ENCODE measurements at places on chromosomes 7 and 10.

- DNase-seq: no peak
Measured at GRCh38 chr10:26931223-26931622, 70.5 kb upstream of the ABI1 start.

- no peak for DNase-seq
Measured at GRCh38 chr7:85104432-85105205, 82.2 kb downstream of the SEMA3D start.

DNA sequence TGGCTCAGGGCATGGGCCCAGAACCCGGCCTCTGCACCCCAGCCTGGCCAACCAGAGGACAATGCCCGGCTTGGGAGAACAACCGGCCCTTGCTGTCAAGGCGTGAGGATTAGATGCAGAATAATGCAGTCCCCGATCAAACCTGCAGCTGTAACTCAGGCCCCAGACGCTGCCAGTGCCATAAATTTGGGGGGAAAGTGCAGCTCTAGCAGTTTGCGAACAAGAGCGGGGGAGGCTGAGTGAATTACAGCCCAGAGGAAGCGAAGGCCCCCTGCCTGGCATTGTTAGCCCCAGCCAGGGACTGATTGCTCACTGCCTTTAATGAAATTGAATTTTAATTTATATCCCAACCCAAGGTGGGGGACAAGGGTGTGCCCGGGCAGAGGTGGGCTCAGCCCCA is 38.0 kb upstream of the GNA12 start:
- no peak for DNase-seq

GRCh38 chr7:151716323-151716722 is 160.6 kb downstream of the PRKAG2 start:
- no peak for DNase-seq

- no peak for DNase-seq
Measured at GRCh38 chr10:29026065-29026797, 262.6 kb upstream of the LYZL1 start.

DNA sequence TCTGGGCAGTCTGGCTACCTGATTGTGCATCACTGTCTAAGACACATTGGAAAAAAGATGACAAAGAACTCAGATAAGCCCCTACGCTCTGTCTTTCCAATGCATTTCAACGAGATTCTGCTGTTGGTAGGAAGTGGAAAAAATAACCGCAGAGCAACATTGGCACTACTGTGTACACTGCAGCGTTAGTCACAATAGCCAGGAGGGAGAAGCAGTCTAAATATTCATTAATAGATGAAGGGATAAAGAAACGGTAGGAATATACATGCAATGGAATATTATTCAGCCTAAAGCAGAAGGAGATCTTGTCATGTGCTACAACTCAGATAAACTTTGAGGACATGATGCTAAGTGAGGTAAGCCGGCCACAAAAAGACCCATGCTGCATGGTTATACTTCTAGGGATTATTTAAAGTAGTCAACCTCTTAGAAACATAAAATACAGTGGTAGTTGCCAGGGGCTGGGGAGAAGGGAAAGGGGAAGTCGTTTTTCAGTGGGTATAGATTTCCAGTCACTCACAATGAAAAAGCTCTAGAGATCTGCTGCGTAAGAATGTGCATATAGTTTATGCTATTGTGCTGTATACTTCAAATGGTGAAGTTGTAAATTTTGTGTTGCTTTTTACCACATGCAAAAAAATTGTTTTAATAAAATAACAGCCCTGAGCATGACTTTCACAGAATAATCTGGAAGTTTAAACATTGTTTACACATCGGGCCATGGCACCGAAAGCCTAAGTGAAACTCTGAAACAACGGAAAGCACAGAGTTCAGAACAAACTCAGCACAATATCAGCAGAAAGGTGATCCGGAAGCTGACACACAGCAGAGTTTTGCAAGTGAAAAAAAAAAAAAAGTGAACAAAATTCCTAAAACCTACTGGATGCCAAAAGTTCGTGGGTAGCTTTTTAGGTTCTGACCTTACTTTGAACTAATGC is 40.1 kb downstream of the ELMO1 start:
- DNase-seq: no peak

- DNase-seq: no peak
Measured at GRCh38 chr10:97585439-97585811, 1.2 kb downstream of the HOGA1 start.

- DNase-seq: no peak
Measured at GRCh38 chr7:92715963-92716362, 120.4 kb downstream of the CDK6 start.

GRCh38 chr10:132326925-132327324 is 5.1 kb upstream of the LRRC27 start:
- DNase-seq: no peak

DNA sequence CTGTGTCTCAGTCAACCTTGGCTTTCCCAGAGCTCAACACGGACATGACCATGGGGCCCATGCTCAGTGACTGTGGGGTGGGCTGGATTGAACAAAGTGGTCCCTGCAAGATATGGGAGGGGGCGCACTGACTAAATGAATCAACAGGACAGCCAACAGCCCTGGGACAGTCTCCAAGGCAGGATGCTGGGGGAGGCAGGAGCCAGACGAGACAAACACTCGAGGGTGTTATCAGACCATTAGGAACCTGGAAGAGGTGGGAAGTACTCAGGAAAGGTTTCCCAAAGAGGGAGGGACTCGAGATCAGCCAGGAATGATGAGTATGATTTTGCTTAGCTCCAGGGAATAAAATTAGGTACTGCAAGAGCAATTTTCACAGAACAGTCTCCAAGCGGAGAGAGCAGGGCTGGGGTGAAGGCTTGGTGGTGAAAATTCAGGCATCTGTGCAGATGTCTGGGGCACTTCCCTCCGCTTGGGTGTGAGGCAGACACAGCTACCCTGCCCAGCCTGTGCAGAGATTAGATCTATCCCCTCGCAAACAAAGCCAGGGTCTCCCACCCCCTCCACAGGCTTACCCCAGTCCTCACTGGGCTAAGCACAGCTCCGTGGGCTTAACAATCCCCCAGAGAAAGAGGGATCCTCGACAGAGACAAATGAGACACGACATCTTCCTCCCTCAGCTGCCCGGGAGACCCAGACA is 261.1 kb upstream of the ZMIZ1 start:
- no peak for DNase-seq

- no peak for DNase-seq
Measured at GRCh38 chr7:43077732-43078391, 34.6 kb upstream of the HECW1 start.

All from stimulated activated CD8-positive, alpha-beta memory T cell treated with anti-CD3 and anti-CD28 coated beads, Interleukin-2, amount 100 ng/mL, for 1 hour (primary cell).